RPMI8226 (cell line): ENCODE measurements at places on chromosomes 5 and 9.

DNA sequence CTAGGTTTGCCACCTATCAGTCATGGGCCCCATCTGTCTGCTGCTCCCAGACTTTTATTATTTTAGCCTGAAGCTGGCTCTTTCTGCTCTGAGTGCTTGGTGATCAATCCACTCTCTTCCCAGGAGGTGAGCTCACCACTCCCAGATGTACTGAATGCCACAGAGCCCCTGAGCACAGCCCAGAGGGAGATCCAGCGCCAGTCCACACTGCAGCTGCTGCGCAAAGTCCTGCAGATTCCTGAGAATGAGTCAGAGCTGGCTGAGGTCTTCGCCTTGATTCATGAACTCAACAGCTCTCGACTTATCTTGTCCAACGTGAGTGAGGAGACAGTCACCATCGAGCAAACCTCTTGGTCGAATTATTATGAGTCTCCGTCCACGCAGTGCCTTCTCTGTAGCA, 36.0 kb downstream of the HMGXB3 start:
- no peak for DNase-seq

DNA sequence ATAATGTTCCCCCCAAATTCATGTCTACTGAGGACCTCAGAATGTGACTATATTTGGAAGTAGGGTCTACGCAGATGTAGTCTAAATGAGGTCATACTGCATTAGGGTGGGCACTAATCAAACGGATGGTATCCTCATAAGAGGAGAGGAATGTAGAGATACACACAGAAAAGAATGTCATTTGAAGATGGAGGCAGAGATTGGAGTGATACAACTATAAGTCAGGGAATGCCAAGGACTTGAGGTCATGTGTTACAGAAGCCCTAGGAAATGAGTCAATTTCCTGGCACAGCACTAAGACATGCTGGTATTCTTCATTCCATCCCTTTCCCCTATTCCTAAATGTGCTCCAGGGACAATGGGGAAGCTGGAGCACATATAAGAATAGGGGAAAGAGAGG, 758 bp upstream of the PDCD1LG2 start:
- no peak for DNase-seq

GRCh38 chr9:98807814-98808195, 335 bp downstream of the GALNT12 start:
- peak; percentile 9 for DNase-seq

GRCh38 chr5:125961150-125961549, 462.1 kb upstream of the GRAMD2B start:
- peak; percentile 31 for DNase-seq

- no peak for DNase-seq
Observed at GRCh38 chr5:142561486-142562097, 124.3 kb downstream of the FGF1 start.

- DNase-seq: no peak
Observed at GRCh38 chr9:91354881-91355280, 6.8 kb downstream of the AUH start.

- DNase-seq: no peak
Observed at GRCh38 chr5:159906463-159906862, 9.8 kb upstream of the ADRA1B start.

DNA sequence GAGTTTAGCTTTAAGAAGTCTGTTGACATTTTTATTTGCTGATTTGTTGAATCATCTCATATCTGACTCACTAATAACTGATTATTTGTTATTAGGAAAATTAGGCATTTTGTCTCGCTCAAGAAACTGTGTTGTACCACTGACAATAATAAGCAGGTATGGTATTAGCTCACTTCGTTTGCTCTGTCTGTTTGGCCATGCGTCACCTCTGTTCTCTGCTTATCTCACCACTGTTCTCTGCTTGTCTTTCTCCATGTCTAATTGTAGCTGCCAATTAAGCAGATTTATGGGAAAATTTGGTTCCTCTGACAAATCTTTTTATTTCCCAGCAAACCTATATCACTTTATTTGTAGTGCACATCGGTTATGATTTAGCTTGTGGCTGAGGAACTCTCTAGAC, 138.9 kb downstream of the WDR41 start:
- DNase-seq: no peak

DNA sequence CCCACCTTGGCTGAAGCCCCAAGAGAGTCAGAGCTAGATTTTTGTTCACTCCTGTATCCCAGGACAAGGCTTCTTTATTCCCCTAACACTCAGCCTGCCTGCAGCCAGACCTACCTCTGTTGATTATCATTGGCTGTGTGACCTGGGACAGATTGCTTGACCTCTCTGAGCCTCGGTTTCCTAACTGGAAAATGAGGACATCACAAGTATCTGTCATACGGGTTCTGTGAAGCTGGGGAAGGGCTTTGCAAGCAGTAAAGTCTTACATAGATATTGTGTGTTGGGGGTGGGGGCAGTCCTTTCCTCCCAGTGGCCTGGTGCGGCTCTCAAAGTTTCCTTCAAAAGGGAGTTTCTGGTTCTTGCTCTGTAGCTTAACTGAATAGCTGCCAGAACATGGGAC, 2.5 kb upstream of the NEK6 start:
- DNase-seq: no peak

GRCh38 chr9:88197016-88197415, 58.7 kb upstream of the SPATA31C2 start:
- DNase-seq: no peak

DNA sequence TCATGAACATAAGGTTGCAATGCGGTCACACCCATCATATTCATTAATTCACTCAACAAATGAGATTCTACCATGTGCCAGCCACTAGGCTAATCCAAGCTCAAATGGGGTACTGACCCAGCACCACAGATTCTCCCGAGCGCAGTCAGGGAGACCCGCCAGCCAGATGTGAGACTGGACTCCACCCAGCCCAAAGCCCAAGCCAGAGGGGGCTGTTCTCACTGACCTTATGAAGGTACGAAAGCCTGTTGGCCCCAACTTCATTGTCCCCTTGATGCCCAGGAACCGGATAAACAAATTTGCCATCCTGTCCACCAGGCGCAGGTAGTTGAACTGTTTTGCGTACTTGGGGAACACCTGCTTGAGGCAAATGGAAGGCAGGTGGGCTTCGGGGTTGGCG, 218.8 kb downstream of the DAB2IP start:
- no peak for DNase-seq

GRCh38 chr5:94855543-94855942, 237.1 kb downstream of the SLF1 start:
- DNase-seq: no peak
